Activated CD4-positive, alpha-beta T cell treated with anti-CD3 and anti-CD28 coated beads for 36 hours (primary cell): ENCODE measurements at places on chromosomes 4 and X. TPM values are rescaled to one million over a fixed set of nuclear protein-coding genes. Genes with fewer than 3 reads are reported as not detected.

GRCh38 chrX:39479856-39480255, 617.9 kb downstream of the BCOR start:
- no peak for DNase-seq

DNA sequence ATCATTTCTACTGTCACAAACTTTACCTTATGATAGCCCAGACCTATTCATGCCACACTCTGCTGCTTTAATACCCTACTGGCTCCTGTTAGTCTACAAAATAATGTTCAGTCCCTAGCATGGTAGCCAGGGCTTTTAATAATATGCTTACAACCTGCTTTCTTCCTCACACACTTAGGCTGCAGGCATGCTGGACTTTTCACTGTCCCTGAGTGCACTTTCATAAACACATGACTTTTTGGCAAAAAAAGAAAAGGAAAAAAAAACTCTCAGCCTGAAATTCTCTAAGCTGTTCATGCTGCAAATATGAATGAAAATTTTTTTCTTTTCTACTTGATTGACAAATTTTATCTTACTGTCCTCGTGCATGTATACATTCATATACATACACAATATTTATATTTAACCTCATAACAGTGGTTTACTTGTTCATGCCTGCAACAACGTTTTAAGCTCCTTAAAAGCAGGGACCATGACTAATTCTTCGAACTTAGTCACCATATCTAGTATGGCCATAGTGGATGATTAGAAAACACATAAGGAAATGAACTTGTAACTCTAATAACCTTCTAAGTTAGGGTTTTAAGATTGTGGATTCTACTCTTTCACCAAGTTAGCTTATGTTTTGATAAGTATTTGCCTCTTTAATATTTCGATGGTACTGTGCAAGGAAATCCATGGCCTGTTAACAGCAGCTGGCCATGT, 229.5 kb downstream of the SPCS3 start:
- DNase-seq, result no peak

DNA sequence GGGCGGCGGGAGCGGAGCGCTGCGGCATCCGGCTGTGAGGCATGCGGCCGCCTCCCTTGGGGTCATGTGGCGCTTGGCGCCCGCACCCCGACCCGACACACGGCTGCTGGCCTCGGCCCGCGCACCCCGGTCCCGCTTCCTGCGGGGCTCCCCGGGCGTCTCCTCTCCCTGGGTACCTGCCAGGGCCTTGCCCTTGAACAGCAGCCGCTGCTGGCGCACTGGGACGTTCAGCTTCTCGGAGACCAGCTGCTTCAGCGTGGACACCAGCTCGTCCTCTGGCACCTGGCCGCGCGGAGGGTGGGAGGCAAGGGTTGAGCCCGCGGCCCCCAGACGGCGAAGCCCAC, 391 bp downstream of the UBL4A start:
- peak; percentile 58 for DNase-seq

The RAB41 gene
- not detected for total RNA-seq

GRCh38 chrX:128078545-128078944, 26.3 kb upstream of the ACTRT1 start:
- DNase-seq, result no peak

The CFAP47 gene
- total RNA-seq, result not detected

GRCh38 chr4:41880022-41880837, 55.0 kb upstream of the TMEM33 start:
- no peak for DNase-seq

DNA sequence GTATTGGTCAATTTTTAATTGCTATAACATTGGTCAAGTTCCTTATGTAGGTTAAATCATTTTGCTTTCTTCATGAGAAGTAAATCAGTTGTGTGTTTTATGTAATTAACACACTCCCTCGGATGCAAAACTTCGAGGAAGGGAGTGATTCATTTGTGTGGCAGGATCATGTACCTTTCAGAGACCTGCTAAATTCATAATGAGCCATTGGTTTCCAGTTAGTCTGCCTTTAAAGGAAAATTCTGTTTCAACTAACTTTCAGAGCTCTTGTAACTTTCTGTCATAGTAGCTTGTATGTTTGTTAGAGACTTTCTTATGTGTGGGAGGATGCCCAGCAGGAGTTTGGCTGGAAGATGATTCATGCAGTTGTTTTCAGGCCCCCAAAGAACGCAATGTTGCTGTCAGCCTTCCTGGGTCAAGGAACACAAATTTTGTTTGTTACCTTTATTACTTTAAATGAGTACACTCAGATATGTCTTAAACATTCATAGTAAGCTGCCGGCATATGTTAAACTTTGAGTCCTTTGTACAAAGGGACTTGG, 72.1 kb downstream of the GPR101 start:
- no peak for DNase-seq

DNA sequence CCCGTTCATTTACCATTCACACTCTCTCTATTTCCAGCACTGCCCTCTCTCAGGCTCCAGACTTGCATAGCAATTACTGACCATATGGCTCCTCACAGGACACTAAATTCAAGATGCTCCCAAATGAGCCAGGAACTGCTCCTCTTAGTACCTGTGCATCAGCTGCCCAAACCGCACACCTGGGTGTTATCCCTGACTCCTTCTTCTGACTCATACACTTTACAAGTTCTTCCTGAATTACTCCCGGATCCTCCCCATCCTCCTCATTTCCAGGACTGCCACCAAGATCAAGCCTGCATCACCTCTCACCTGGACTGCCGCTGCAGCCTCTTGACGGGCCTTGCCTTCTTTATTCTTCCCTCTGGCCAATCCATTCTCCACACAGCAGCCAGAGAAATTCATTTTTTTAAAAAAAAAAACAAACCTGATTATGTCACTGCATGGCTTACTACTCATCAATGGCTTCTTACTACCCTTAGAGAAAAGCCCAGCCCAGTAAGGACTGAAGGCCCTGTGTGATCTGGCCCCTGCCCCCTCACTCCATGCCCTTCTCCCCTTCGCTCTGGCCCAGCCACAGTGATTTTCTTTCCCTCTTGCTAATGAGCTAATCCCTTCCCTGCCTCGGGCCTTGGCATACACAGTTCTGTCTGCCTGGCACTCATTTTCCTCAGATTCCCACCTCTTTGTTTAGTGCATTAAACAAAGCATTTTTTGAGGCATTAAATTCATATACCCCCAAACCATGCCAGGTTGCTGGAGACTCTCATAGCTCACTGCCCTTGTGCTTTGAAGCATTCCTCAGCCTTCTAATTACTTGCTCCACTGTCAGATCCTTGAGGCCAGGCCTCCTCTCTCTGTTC, 92.0 kb downstream of the PDGFRA start:
- no peak for DNase-seq

- DNase-seq, result no peak
Measured at GRCh38 chrX:111129921-111130320, 33.9 kb downstream of the PAK3 start.
